ENCODE measurements at places on chromosomes 5 and 9.

DNA sequence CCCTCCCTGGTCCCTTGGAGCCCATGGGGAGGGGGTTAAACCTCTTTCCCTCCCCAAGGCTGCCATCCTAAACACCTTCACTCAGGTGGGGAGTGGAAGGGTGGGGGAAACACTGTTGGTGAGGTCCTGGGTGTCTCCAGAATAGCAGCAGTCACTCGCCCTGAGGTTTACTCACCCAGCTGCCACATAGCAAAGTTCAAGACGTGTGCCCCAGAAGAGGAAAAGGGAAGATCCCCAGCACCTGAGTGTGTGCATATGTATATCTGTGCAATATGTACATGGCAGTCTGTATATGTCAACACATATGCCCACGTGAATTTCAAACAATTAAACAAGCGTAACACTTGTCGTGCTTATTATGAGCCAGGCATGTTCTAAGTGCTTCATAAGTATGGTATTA, 31.3 kb upstream of the SMU1 start:
- DNase-seq = no peak

DNA sequence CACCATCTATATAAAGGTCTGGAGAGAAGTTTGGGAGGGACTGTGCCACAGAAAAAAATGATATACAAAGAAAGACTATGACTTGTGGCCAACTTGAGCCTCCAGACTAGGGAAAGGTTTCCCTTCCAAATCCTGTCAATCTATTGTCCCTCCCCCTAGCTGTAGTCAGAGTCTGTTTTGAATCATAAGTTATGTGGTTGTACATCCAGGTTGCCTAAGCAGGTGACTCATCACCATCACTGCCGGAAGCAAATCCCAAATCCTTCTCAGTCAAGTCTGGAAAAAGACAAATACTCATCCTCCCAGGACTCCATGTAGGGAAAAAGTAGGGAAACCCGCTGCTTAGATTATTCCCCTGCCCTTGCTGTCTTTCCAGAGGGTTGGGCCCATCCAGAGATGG, 235.7 kb downstream of the CDK5RAP2 start:
- no peak for DNase-seq

GRCh38 chr5:79924936-79925893, 65.8 kb downstream of the MTX3 start:
- DNase-seq = no peak

GRCh38 chr5:132103332-132103951, 29.9 kb downstream of the CSF2 start:
- no peak for DNase-seq
